HT1080 (cell line): ENCODE measurements at places on chromosomes 2 and 18.

DNA sequence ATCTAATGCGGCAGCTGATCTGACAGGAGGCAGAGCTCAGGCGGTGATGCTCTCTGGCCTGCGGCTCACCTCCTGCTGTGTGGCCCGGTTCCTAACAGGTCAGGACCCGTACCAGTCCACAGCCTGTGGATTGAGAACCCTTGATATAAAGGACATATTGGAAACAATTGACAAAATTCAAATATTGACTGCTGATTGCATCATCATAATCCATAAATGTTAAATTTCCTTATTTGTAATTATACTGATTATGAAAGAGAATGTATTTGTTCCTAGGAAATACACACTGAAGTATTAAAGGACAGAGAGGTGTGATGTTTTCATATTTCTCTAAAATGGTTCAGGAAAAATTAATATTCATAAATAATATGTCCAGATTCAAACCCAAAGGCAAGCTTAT, 63.8 kb upstream of the SRD5A2 start:
- DNase-seq, result no peak

GRCh38 chr18:25724997-25725396, 365.4 kb downstream of the SS18 start:
- DNase-seq, result no peak

DNA sequence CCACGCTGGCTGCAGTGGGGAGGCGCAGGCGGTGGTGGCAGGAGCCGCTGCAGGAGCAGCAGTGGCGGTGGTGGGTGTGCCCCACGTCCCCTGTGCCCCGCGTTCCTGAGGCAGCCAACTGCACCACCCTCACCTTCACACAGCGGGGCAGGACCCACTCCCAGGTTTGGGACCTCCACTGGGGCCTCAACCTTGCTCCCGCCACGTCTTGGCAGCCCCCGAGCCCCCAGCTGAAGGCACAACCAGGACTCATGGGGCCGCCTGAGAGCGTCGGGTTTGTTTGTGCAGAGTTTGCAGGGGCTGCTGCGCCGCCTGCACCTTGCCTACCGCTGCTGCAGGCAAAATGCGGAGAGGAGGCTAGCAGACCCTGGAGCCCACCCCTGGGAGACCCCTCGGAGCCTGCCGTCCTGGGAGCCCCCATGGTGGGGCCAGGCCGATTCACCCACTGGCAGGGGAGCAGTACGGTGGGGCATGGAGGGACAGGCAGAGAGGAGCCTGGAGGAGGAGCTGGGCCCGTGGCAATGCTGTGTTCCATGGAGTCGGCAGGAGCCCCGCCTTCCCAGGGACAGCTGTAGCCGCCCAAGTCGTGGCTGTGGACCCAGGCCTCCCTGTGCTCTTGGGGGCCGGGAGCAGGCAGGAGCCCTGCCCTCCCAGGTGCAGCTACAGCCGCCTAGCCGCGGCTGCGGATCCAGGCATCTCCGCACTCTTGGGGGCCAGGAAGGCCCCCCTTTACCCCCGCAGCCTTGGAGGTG, 14.7 kb upstream of the EML6 start:
- no peak for DNase-seq

- DNase-seq, result no peak
These were observed 72.8 kb downstream of the PHLPP1 start for GRCh38 chr18:62788111-62788510.

DNA sequence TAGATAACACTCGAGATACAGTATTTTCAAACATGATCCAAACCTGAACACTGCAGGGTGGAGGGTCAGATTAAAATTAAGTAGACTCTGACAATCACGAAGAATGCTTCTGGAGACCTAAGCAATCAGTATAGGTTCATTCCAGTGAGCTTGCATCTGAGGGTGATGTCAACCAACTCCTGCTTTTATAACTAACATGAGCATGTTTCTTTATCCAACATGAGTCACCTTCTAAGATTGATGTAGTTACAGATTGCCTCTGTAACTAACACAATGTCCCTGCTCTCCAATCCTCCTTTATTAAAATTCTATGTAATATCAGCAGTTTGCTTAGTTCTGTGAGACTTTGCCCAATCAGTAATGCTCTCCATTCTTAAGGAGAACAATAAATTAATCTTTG, 225.7 kb downstream of the ARL6IP6 start:
- DNase-seq, result no peak

DNA sequence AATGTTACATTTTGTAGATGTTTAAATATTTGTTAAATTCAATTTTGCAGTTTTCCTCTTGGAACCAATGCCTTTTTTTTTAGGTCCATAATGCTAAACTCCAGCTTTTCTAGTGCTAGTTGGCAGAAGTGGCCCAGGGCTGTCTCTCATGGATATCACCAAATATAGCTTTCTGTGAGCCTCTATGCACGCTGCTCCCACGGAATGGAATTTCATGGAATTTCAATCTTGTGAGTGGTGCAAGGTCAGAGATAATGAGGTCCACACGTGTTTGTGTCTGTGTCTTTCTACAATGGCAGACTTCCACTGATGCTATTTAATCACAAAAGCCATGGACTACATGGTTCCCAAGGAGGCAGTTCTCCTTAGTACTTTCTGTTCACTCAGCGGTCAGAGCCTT, 191.5 kb upstream of the PARD3B start:
- no peak for DNase-seq

DNA sequence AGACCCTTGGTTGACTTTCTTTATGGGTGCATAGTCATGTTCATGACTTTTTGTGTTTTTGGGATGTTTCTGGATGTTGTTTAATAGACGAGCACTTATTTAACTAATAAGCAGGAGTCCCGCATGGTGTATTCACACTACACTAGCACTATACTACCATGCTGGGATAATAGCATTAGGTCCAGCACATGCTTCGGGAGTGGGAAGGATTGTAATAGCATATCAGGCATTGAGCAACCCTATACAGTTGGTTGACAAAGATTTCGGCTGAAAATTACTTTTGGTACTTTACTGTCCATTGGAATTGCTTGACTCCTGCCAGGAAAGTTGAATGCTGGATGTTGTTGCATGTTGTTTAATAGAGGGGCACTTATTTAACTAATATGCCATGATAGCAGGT, 2.8 kb downstream of the SH3RF3 start:
- DNase-seq, result no peak

GRCh38 chr2:58545300-58546280, 304.5 kb upstream of the FANCL start:
- DNase-seq, result no peak
